ENCODE measurements at places on chromosomes 4 and X.

GRCh38 chr4:169621731-169622492 lies 1.5 kb downstream of the CLCN3 start:
- DNase-seq: peak; percentile 58

- no peak for DNase-seq
These were observed 67.7 kb upstream of the PJA1 start for GRCh38 chrX:69232945-69233344.

DNA sequence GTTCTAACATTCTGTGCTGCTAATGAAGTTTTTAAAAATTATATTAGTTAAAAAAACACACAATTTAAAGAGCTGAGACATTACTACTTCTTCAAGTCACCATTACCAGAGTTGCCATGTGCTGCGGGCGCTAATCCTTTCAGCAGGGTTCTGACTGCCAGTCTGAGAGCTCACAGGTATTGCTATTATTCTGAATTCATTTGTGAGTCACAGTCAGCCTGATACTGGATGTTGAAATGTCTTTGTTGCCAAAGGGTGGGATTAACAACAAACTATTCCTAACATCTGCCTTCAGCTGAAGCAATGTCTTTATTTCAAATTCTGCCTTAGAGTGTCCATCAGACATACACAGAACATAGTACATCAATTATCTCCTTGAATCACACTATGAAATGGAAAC lies 197.1 kb upstream of the FGF13 start:
- DNase-seq: peak; percentile 21

DNA sequence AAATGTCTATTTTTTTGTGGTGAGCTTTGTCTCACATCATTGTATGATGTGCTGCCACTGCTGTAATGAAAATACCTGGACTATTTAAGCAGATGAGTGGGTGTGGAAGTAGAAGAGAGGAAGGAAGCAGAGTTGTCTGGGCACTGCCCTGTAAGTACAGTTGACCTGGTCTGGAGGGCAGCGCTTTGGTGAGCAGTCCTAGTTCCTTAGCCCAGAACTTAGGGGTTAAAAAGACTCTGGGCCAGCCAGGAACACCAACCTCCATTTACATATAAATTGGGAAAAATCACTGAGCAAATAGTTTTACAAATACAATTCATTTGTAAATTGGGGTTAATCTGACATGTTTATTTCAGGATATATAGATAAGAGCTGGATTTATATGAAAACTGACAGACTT lies 347.1 kb upstream of the FAT1 start:
- DNase-seq: no peak

GRCh38 chr4:77432717-77433417 lies 172.8 kb upstream of the CXCL13 start:
- DNase-seq: no peak

DNA sequence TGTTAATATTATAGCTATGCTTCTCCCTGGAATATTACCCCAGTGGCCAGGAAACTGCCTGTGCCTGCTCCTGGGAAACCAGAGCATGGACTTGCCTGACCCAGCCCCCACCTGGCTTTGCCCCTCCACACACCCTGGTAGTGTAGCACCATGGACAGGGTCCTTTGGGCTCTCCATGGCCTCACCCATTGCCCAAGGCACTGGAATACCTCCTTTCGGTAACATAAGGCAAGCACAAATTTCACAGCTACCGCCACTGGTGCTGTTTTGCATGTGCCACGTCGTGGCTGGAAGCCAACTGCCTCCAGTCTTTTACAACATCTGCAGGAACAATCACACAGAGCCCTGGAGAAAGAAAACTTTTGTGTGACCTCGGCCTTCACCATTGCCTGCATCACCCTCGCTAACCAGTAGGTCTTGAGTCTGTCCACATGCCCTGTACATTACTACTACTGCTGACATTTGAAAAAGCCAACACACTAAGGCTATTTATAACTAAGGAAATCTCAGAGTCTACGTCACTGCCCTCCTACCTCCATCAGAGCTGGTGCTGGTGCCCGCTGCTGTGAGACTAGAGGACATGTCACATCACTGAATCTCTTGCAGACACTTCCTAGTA lies 47.7 kb downstream of the HPGD start:
- no peak for DNase-seq

GRCh38 chrX:50168241-50168687 lies 32.5 kb downstream of the AKAP4 start:
- no peak for DNase-seq

- no peak for DNase-seq
These were observed 637.9 kb downstream of the FAT4 start for GRCh38 chr4:125952631-125953030.

- peak; percentile 82 for DNase-seq
These were observed 8.2 kb downstream of the SLC38A5 start for GRCh38 chrX:48461830-48462229.

Measured in mammary epithelial cell (primary cell).